ENCODE measurements at places on chromosomes 11 and 22.

DNA sequence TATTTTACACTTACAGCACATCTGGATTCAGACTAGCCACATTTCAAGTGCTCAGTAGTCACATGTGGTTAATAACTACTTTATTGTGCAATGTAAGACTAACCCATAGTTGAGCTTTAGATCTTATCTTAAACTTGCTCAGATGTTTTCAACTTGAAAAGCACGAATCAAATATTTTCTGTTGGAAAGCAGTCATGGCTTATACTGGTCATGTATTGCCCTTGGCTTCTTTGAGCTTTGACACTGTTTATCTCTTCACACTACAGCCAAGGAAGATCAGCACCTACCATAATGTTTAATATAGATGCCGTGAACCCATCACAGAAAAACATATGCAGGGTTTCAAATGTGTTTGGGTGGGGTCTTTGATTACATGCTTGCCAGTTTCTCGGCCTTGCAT lies 4.4 kb downstream of the RBX1 start:
- no peak for DNase-seq

DNA sequence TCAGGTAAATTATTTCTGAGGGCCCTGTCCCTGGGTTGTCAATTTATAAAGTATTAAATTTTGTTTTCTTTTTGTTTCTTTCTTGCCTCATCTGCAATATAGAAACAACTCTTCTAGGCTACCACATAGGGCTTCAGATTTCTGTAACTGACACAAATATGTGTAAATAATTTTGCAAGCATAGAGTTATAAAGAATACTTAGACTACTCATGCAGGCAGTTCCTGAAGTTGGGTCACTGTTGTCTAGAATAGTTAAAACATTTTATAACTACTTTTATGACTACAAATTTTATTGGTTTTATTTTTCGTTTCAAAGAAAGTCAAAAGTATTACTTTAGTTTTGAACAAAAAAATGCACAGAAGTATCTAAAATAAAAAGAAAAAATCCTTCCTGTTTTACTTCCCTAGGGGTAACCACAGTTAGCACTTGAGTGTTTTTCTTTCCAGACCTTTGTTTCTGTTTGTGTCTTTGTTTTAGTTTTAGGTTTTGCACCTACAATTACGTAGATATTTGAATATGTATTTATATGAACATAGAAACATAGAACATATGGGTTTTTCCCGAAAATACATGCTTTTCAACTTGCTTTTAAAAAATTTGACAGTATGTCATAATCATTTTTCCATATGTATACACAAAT lies 12.4 kb upstream of the TMEM123 start:
- no peak for DNase-seq

DNA sequence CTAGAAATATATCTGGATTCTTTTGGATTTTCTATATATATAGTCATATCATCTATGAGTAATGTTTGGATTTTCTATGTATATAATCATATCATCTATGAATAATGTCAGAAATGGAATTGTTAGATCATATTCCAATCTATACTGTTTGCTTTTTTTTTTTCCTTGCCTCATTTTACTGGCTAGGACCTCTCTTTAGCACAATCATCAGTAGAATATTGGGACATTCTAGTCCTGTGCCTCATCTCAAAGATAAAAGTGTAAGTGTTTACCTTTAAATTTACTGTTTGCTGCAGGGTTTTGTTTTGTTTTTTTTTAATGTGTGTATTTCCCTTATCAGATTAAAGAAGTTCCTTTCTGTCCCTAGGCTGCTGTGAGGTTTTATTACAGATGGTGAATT lies 97.0 kb downstream of the C11orf65 start:
- no peak for DNase-seq

GRCh38 chr22:31211862-31212730 lies at the start of gene LIMK2:
TSS of gene LIMK2 (plus strand) at chr22:31212298. CDS start at chr22:31212409, 111 bp downstream.
- DNase-seq: peak; percentile 95

DNA sequence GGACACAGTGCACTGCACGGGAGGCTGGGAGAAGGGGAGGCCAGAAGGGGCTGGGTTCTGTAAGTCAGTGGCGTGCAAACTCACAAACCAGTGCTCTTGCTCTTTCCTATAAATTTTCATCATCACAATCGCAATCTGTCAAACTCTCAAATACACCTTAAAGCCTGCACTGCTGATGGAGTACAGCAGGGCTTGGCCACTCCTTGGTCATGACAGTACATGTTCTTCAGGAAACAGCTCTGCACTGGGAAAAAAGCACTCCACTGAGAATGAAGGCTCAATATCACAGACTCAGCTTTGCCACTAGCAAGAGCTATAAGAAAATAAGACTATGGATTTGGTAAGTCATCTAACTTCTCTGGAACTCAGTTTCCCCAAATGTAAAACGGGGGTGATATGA lies 111.0 kb downstream of the RBFOX2 start:
- DNase-seq: no peak

- no peak for DNase-seq
These were observed 800 bp downstream of the KCTD21 start for GRCh38 chr11:78187366-78188285.

- no peak for DNase-seq
These were observed 43.5 kb downstream of the NELL1 start for GRCh38 chr11:20712912-20713311.

GRCh38 chr22:45261407-45262088 lies 20.9 kb upstream of the KIAA0930 start:
- peak; percentile 79 for DNase-seq

- DNase-seq: no peak
These were observed 3.0 kb downstream of the HPS4 start for GRCh38 chr22:26480611-26480932.

DNA sequence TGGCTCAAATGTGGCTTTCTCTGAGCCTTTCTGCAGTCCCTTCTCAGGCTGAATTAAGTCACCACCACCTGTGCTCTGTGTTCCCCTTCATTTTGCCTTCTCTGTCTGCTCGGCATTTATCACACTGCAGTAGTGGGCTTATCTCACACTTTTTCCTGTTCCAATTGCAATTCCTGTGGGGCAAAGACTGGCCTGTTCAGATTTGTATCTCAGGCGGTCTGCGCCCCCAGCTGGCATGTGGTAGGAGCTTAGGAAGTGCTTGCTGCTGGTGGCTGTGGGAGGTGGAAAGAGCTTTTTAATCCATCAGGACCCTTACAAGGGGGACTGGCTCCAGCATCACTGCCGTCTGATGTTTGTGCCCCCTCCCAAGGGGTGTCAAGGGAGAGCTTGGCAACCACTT lies 21.2 kb downstream of the BMAL1 start:
- no peak for DNase-seq

DNA sequence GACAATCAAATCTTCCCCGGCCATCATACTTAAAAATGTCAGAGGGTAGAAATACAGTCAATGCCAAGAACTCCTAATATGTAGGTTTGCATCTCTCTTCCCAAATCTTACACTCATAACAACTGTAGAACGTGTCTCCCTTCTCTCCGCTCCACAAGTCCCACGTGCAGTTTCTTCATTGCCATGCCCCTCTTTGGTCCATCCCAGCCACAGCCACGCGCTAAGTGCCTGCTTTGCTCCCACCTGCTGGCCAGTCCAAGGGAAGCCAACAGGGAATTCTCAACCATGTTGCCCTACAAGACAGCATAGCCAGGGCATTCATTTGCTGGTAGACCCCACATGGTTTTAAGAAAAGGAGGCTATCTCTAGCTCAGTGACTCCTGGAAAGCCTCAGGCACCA lies 420.6 kb upstream of the ISX start:
- DNase-seq: no peak

GRCh38 chr11:130490682-130491449 lies 42.4 kb downstream of the ADAMTS15 start:
- peak; percentile 62 for DNase-seq

GRCh38 chr11:371716-372590 lies 2.7 kb downstream of the B4GALNT4 start:
- DNase-seq: no peak

- no peak for DNase-seq
These were observed 28.6 kb upstream of the MUC5AC start for GRCh38 chr11:1129143-1129610.

GRCh38 chr22:31923747-31924146 lies 20.6 kb upstream of the YWHAH start:
- DNase-seq: no peak

DNA sequence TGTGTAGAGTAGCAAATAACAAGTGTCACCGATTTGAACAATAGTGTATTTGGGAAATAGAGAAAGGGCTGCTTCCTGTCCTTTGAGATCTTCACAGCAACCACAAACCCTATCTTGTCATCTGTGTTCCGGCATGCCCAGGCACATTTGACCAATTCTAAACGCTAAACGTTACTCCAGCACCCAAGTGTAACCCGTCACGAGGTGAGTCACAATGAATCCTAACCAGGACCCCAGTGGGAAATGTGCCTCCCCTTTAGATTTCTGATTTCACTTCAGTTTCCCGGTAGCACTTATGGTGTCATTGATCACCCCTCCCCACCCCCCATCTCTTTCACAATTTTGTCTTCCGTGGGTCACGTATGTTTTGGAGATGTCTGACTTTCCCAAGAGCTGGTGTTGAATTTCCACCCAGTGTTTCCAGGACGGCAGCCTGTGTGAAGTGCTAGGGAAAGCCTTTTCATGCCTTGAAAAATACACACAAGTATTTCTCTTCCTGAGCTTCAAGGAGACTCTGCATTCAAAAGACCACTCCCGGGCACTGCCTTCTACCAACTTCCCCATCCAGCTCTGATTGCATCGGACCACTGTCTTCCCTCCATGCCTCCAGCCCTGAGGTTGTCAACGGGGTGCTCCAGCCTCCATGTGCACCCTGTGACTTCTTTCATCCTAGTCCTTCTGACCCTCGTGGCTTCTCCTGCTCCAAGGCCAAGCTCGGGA lies 10.5 kb upstream of the C11orf24 start:
- DNase-seq: no peak

DNA sequence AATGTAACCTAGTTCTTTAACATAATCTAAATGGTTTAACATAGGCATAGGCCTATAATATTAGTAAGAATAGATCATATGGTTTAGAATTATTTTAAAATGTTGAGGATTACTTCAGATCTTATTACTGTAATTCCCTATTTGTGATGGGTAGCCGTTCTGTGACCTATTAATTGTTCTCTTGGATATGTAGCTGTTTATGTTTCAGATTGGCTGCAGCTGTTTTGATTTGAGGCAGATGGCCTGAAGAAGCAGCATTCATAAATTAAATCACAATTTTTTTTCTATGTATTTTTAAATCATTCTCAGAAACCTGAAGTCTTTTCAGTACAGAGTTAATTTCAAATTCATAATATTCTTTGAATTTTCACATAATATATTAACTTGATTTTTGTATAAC lies 104.5 kb downstream of the PDE3B start:
- DNase-seq: no peak

GRCh38 chr22:19143212-19143611 lies 1.2 kb downstream of the ESS2 start:
- no peak for DNase-seq

DNA sequence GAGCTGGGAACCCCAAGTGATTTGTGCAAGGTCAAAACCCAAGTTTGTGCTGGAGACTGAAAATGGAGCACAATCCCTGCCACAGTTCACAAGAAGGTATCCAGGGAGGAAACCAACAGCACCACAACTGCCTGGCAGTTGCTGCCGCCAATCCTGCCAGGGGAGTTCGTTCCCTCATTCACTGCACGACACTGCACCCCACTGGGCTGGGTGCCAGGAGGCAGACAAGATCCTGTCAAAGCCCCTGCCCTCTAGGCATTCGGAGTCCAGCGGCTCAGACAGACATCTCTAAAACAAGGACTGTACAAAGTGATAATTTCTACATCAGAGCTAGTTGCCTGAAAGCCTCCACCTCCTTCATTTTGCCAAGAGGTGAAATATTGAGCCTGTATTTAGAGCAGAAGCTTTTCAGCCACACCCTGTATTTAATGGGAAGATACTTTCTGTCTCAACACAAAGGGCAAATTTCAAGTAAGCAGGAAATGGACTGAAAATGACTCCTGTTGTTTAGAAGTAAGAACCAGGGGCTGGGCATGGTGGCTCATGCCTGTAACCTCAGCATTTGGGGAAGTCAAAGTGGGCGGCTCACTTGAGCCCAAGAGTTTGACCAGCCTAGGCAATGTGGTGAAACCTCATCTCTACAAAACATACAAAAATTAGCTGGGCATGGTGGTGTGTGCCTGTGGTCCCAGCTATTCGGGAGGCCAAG lies 277.4 kb upstream of the NARS2 start:
- DNase-seq: no peak

DNA sequence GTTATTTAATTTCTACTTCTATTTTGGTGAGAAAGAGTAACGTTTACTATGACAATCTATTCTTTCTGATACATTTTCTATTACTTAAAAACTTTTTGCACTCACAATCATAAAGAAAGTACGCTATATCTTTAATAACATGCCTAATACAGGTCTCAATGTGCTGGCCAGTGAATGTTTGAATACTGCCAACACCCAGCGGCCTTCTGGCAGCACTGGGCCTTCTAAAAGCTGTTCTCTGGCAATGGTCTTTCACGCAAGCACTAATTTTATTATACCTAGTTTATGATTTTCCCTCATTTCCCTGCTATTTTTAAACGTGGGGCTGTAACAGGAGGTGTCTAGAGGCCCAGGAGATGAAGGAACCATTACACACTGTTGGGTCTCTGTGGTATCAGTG lies 349.8 kb upstream of the PITPNB start:
- DNase-seq: no peak

DNA sequence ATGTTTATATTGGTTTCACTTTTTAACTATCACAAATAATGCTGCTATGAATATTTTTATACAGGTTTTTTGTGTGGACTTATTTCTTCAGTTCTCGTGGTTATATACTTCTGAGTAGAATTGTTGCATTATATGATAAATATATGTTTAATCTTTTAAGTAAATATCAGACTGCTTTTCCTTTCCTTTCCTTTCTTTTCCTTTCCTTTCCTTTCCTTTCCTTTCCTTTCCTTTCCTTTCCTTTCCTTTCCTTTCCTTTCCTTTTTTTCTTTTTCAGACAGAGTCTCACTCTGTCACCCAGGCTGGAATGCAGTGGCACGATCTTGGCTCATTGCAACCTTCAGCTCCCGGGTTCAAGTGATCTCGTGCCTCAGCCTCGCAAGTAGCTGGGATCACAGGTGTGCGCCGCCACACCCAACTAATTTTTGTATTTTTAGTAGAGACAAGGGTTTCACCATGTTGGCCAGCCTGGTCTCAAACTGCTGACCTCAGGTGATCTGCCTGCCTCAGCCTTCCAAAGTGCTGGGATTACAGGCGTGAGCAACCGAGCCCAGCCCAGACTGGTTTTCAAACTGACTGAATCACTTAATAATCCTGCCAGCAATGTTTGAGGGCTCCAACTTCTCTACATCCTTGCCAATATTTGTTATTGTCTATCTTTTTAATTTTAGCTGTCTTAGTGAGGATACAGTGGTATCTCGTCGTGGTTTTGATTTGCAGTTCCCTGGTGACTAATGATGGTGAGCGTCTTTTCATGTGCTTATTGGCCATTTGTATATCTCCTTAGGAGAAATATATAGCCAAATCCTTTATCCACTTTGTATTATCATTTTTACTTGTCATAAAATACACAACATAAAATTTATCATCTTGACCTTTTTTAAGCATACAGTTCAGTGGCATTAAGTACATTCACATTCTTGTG lies 21.9 kb downstream of the HTR3B start:
- DNase-seq: no peak

GRCh38 chr11:38721586-38722315 lies 2123.7 kb upstream of the RAG2 start:
- no peak for DNase-seq
